Caudate nucleus (tissue), 63 donors: ENCODE measurements at places on chromosomes 3 and 15.

DNA sequence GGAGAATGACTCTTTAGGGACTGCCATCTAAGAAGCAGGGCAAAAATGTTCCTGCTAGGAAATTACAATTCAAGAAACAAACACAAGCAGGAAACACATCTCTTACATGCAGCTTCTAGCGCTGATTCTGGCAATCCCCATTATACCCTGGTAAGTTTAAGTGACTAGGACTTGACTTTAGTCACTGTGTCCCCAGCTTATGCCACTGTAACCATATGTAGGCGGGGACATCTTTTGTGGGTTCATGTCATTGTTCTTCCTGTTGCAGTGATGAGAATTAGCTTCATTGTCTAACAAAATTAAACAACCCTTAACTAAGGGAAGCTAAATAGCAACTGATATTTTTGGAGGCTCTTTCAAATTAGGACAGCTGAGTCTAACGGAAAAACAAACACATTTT is 17.9 kb upstream of the FAM81A start:
- DNase-seq: no peak

- DNase-seq: no peak
Measured at GRCh38 chr3:14266361-14266760, 87.7 kb downstream of the LSM3 start.

- no peak for DNase-seq
Measured at GRCh38 chr3:37392957-37393356, 218.6 kb upstream of the LRRFIP2 start.

DNA sequence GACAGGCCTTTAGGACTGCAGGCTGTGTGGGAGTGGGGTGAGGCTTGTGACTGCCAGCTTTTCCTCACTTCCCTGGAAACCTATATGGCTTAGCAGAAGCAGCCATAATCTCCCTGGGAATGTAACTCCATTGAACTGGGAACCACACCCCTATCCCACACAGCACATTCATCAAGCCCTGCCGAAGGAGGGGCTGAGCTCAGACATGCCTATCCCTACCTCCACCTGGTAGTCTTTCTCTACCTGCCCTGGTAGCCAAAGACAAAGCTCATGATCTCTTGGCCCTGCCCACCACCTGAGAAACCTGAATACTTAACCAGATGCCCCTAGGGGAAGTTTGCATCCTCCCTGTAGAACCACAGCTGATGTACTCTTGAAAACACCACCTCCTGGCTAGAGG is 219.8 kb downstream of the UNC13C start:
- no peak for DNase-seq

- DNase-seq: peak; percentile 30
Measured at GRCh38 chr15:42056934-42057798, 36.3 kb upstream of the PLA2G4E start.

GRCh38 chr3:100719136-100719535 is 9.8 kb downstream of the TFG start:
- no peak for DNase-seq

- DNase-seq: no peak
Measured at GRCh38 chr3:177519588-177519987, 322.3 kb upstream of the TBL1XR1 start.

GRCh38 chr3:54960701-54961100 is 32.8 kb upstream of the LRTM1 start:
- DNase-seq: no peak

GRCh38 chr3:139561255-139561817 is 21.8 kb upstream of the RBP1 start:
- DNase-seq: no peak

DNA sequence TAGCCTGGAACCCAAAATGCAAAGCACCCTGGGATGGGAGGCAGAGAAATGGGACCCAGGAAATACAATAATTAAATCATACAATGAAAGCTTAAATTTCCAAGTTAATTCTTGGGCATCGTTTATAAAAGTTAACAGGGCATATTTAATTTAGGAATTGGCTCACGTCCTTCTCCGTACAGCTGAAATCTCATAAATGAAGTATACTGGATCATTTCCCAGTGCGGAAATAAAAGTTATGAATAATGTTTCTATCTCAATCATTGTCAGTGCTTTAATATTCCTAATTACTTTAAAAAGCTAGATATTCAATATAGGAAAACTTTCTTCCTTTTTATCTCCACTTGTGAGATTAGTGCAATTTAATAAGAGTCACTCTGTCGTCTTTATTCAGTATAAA is 164.0 kb downstream of the MEGF11 start:
- DNase-seq: no peak

- no peak for DNase-seq
Measured at GRCh38 chr3:187594272-187594671, 75.9 kb downstream of the SST start.

DNA sequence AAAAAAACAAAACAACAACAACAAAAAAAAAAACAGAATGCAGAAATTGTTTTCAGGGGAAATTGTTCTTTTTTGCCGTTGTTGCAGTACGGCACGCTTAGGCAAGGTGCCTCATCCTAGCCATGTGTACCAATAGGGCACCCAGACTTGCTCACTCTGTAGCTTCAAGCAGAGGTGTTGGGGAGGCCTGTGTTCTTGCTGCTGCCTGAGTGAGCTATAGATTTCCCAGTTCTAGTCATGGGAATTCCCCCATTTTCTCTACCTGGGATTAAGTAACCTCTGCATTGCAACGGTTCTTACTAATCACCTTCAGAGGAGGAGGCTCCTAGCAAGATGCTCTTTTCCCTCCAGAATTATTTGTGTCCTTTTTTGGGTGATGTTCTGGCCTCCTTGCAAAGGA is 12.9 kb upstream of the PARL start:
- DNase-seq: no peak

GRCh38 chr15:82045179-82045891 is 483 bp downstream of the MEX3B start:
- no peak for DNase-seq

- DNase-seq: no peak
Measured at GRCh38 chr15:78767331-78767951, 43.8 kb downstream of the ADAMTS7 start.

- no peak for DNase-seq
Measured at GRCh38 chr15:31930967-31931366, 99.3 kb upstream of the CHRNA7 start.

- no peak for DNase-seq
Measured at GRCh38 chr15:77376770-77377169, 43.1 kb downstream of the PEAK1 start.

- DNase-seq: no peak
Measured at GRCh38 chr15:42359249-42359648, at the start of gene CAPN3. CAPN3 (plus strand) TSS chr15:42359501; CDS start chr15:42359806, 305 bp downstream.
